ENCODE measurements at places on chromosomes 6 and 20. TPM values are rescaled to one million over a fixed set of nuclear protein-coding genes. Genes with fewer than 3 reads are reported as not detected.

The DEFB132 gene
- not detected for polyA plus RNA-seq

The TRERF1 gene
- polyA plus RNA-seq = 11.1 TPM

The LINC00237 gene
- 2.0 TPM for polyA plus RNA-seq

The ENPP1 gene
- polyA plus RNA-seq = 14.5 TPM

The PSMB9 gene
- 5.5 TPM for polyA plus RNA-seq

The NEDD9 gene
- 4.4 TPM for polyA plus RNA-seq

The FAM217A gene
- polyA plus RNA-seq = not detected

The SERPINB1 gene
- 6.5 TPM for polyA plus RNA-seq

The ULBP2 gene
- polyA plus RNA-seq = 0.21 TPM

The E2F1 gene
- polyA plus RNA-seq = 13.9 TPM

The GPR63 gene
- polyA plus RNA-seq = 5.5 TPM

The KIF25 gene
- 0.76 TPM for polyA plus RNA-seq

The SEL1L2 gene
- polyA plus RNA-seq = not detected

The EIF6 gene
- 215 TPM for polyA plus RNA-seq

Data from GM23338 (cell line).